ENCODE measurements at places on chromosomes 7 and 10. TPM values are rescaled to one million over a fixed set of nuclear protein-coding genes. Genes with fewer than 3 reads are reported as not detected.

Gene AKR1C2
- total RNA-seq: 0.36 TPM

Gene HYAL4
- not detected for total RNA-seq

Gene CALML5
- not detected for total RNA-seq

Gene ASB15
- total RNA-seq: not detected

Gene FFAR4
- total RNA-seq: not detected

Gene EIF5AL1
- total RNA-seq: 1.1 TPM
